ENCODE measurements at places on chromosomes 16 and 17. TPM values are rescaled to one million over a fixed set of nuclear protein-coding genes. Genes with fewer than 3 reads are reported as not detected.

FOXL1 gene
- polyA plus RNA-seq = 2.2 TPM

EVI2A gene
- 28.0 TPM for polyA plus RNA-seq

KRT39 gene
- not detected for polyA plus RNA-seq

HBA1 gene
- polyA plus RNA-seq = 1,046 TPM

HEATR9 gene
- 0.44 TPM for polyA plus RNA-seq

SEPTIN1 gene
- 5.0 TPM for polyA plus RNA-seq

PYY gene
- 0.68 TPM for polyA plus RNA-seq

SMIM36 gene
- polyA plus RNA-seq = 0.18 TPM

WFIKKN2 gene
- polyA plus RNA-seq = 6.3 TPM

C16orf96 gene
- polyA plus RNA-seq = 0.71 TPM

ZNF750 gene
- polyA plus RNA-seq = 0.11 TPM

RSPRY1 gene
- polyA plus RNA-seq = 44.9 TPM

AOC3 gene
- polyA plus RNA-seq = 3.0 TPM

GFER gene
- 34.0 TPM for polyA plus RNA-seq

DLX4 gene
- polyA plus RNA-seq = 0.42 TPM

LGALS9C gene
- polyA plus RNA-seq = not detected

CCL5 gene
- 0.60 TPM for polyA plus RNA-seq

SNAI3 gene
- 2.2 TPM for polyA plus RNA-seq

FTSJ3 gene
- polyA plus RNA-seq = 37.5 TPM

TPPP3 gene
- polyA plus RNA-seq = 109 TPM

NAGLU gene
- polyA plus RNA-seq = 17.2 TPM

TERB1 gene
- polyA plus RNA-seq = 0.35 TPM

NHERF1 gene
- polyA plus RNA-seq = 79.1 TPM

EME1 gene
- polyA plus RNA-seq = 7.5 TPM

CCDC92B gene
- polyA plus RNA-seq = 10.6 TPM

ALOXE3 gene
- polyA plus RNA-seq = 1.2 TPM

BCAR1 gene
- polyA plus RNA-seq = 81.7 TPM

EFNB3 gene
- 243 TPM for polyA plus RNA-seq

KCNH4 gene
- 1.2 TPM for polyA plus RNA-seq

SNN gene
- 223 TPM for polyA plus RNA-seq

ODAD4 gene
- polyA plus RNA-seq = 7.1 TPM

SERPINF2 gene
- 2.1 TPM for polyA plus RNA-seq

FMNL1 gene
- polyA plus RNA-seq = 21.4 TPM

PIRT gene
- 10.5 TPM for polyA plus RNA-seq

KCNG4 gene
- 0.44 TPM for polyA plus RNA-seq

USB1 gene
- polyA plus RNA-seq = 51.2 TPM

KRTAP4-3 gene
- not detected for polyA plus RNA-seq

KCTD13 gene
- 79.2 TPM for polyA plus RNA-seq

CBX2 gene
- polyA plus RNA-seq = 10.4 TPM

GABARAP gene
- polyA plus RNA-seq = 461 TPM

USP32 gene
- 46.6 TPM for polyA plus RNA-seq

TMIGD1 gene
- polyA plus RNA-seq = not detected

LDHD gene
- 9.3 TPM for polyA plus RNA-seq

SLC12A3 gene
- 0.11 TPM for polyA plus RNA-seq

FDXR gene
- polyA plus RNA-seq = 9.6 TPM

CDH15 gene
- 1.2 TPM for polyA plus RNA-seq

RUNDC3A gene
- 173 TPM for polyA plus RNA-seq

TBX6 gene
- polyA plus RNA-seq = 1.0 TPM

CACNG1 gene
- 2.4 TPM for polyA plus RNA-seq

DPEP2 gene
- 2.3 TPM for polyA plus RNA-seq

HOXB9 gene
- polyA plus RNA-seq = 413 TPM

RASD1 gene
- polyA plus RNA-seq = 13.5 TPM

TBC1D3 gene
- 0.24 TPM for polyA plus RNA-seq

PPP1R27 gene
- 0.18 TPM for polyA plus RNA-seq
